ENCODE measurements at places on chromosomes 7 and 10. TPM values are rescaled to one million over a fixed set of nuclear protein-coding genes. Genes with fewer than 3 reads are reported as not detected.
A peak's percentile ranks its signal among the peaks of the same experiment; 100 is the strongest.

GRCh38 chr10:35172574-35172973, 45.9 kb downstream of the CREM start:
- H3K27ac ChIP-seq: no peak overlapping the region
- peaks cover 12% of the 10 kb centered on the region for H3K36me3 ChIP-seq
- no peak for DNase-seq
- H3K4me3 ChIP-seq: no peak overlapping the region
- peaks cover 12% of the 10 kb centered on the region for H3K4me1 ChIP-seq

The AKR1C8 gene
- not detected for total RNA-seq

- no peaks in the 10 kb centered on the region for H3K36me3 ChIP-seq
- H3K4me1 ChIP-seq: peaks cover 15% of the 10 kb centered on the region
- peak; percentile 28 for DNase-seq
- no peak overlapping the region for H3K27ac ChIP-seq
These were observed 117.3 kb downstream of the PRKAG2 start for GRCh38 chr7:151759591-151760042.

- H3K4me3 ChIP-seq: no peak overlapping the region
- no peak for DNase-seq
- no peak overlapping the region for H3K27ac ChIP-seq
- no peaks in the 10 kb centered on the region for H3K4me1 ChIP-seq
These were observed 252.0 kb downstream of the DPP6 start for GRCh38 chr7:154304231-154304630.

The MEOX2 gene
- not detected for total RNA-seq

GRCh38 chr7:155211173-155211572, 86.5 kb upstream of the INSIG1 start:
- no peak overlapping the region for H3K27ac ChIP-seq
- peaks cover 5% of the 10 kb centered on the region for H3K36me3 ChIP-seq
- peaks cover 18% of the 10 kb centered on the region for H3K4me1 ChIP-seq

The CLDN15 gene
- total RNA-seq: 18.2 TPM

DNA sequence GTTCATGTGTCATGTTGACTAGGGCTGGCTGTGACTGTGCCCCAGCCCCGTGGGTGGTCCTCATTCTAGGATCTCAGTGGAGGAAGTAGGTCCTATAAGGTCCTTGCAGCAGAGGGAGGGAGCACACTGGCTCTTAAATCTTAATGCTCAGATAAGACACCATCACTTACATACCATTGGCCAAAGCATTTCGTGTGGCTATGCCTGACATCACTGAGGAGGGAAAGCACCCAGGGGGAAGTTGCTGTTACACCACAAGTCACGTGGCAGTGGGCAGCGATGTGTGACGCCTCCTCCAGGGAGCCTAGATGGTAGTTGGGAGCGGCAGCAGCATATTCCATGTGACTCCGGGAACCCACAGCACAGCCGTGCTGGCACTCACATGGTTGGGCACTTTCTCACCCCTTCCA, 224.7 kb upstream of the SH2B2 start:
- no peaks in the 10 kb centered on the region for H3K36me3 ChIP-seq
- no peak for DNase-seq
- no peak overlapping the region for H3K27ac ChIP-seq
- H3K4me3 ChIP-seq: no peak overlapping the region
- no peaks in the 10 kb centered on the region for H3K27me3 ChIP-seq

GRCh38 chr7:22809902-22810642, 12.6 kb downstream of the TOMM7 start:
- peaks cover 5% of the 10 kb centered on the region for H3K4me1 ChIP-seq
- no peak overlapping the region for H3K27ac ChIP-seq
- H3K4me3 ChIP-seq: no peak overlapping the region
- peaks cover 22% of the 10 kb centered on the region for H3K36me3 ChIP-seq
- DNase-seq: no peak

GRCh38 chr10:69965086-69965485, 87.6 kb upstream of the MACROH2A2 start:
- no peak for DNase-seq
- H3K4me3 ChIP-seq: no peak overlapping the region

GRCh38 chr7:140981951-140982350, 32.8 kb downstream of the MRPS33 start:
- peaks cover 13% of the 10 kb centered on the region for H3K27me3 ChIP-seq
- no peaks in the 10 kb centered on the region for H3K36me3 ChIP-seq
- H3K4me3 ChIP-seq: no peak overlapping the region
- no peaks in the 10 kb centered on the region for H3K4me1 ChIP-seq

The TBC1D12 gene
- 0.85 TPM for total RNA-seq

The RHEB gene
- total RNA-seq: 60.5 TPM

The HSPA12A gene
- 0.64 TPM for total RNA-seq

DNA sequence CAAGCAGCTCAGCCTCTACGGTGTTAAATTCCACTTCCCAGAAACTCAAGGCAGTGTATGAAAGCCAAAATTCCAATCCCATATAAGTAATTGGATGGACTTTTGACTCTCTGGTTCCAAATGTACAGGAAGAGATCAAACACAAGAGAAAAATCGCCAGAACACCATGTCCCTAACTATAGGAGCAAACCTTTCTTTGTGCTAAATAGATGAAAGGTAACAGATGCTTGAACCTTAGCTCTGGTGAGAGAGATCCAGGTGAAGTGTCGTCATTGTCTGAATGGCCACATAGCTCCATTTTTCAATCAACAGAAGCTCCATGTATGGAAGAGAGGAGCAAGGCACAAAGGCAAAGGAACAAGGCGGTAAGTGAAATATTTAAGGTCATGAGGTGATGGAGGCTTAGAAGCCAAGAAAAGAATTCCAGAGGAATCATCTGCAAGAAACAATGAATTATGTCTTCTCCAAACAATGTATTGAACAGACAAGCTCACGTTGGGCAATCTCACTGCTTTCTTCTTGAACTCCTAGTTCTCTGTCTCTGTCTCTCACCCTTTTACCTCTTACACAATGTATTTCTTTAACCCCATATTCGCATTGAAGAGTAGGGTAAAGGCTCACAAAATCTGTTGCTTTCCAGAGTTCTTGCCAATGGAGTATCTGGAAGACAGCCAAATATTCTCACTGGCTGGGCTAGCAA, 585.1 kb downstream of the GATA3 start:
- no peaks in the 10 kb centered on the region for H3K27me3 ChIP-seq
- H3K4me1 ChIP-seq: peaks cover 5% of the 10 kb centered on the region
- H3K27ac ChIP-seq: no peak overlapping the region
- DNase-seq: no peak
- H3K4me3 ChIP-seq: no peak overlapping the region

The SAMD8 gene
- total RNA-seq: 14.9 TPM

- no peaks in the 10 kb centered on the region for H3K27me3 ChIP-seq
- peaks cover 13% of the 10 kb centered on the region for H3K4me1 ChIP-seq
- no peak for DNase-seq
- H3K36me3 ChIP-seq: no peaks in the 10 kb centered on the region
These were observed 118.8 kb downstream of the SKIDA1 start for GRCh38 chr10:21406595-21407193.

DNA sequence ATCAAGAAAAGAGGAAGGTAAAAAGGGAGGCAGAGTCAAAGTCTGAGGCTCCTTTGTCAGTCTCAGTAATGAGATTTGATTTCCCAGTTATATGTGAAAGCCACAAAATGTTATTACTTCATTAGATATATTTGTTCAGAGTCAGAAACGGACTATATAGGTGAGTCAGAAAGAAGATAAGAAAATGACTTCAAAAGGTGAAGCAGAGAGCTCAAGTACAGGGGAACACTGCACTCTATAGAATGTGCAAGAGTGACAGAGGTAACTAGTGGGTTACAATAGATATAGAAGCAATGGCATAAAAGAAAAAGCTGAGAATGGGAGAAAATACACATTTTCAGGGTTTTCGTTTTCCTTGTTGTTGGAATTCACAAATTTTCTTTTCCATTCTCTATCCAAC, 43.3 kb downstream of the DGKB start:
- H3K4me3 ChIP-seq: no peak overlapping the region
- DNase-seq: no peak
- no peaks in the 10 kb centered on the region for H3K36me3 ChIP-seq
- H3K27me3 ChIP-seq: no peaks in the 10 kb centered on the region

The BLNK gene
- total RNA-seq: not detected

GRCh38 chr10:45253183-45253914, 62.1 kb downstream of the OR13A1 start:
- no peak overlapping the region for H3K4me3 ChIP-seq
- peaks cover 4% of the 10 kb centered on the region for H3K4me1 ChIP-seq
- no peak for DNase-seq
- no peaks in the 10 kb centered on the region for H3K36me3 ChIP-seq
- H3K27me3 ChIP-seq: peaks cover 15% of the 10 kb centered on the region
- no peak overlapping the region for H3K27ac ChIP-seq

DNA sequence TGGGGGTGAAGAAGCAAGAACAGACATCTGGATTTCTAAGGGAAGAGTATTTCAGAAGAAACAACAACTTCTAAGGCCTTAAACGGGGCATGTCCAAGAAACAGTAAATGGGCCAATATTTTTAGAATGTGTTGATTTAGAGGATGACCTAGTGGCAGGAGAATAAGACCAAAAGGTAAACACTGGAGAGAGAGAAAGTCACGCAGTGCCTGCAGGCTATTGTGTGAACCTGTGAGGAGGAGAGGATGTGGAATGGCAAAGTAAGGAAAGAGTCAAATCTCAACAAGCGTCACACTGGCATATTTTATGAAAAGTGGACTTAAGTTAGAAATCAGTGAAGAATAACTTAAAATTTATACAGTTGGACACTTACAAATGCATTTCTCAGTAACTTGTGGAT, 78.1 kb upstream of the EGFR start:
- H3K27me3 ChIP-seq: no peaks in the 10 kb centered on the region
- no peaks in the 10 kb centered on the region for H3K4me1 ChIP-seq
- H3K36me3 ChIP-seq: no peaks in the 10 kb centered on the region

DNA sequence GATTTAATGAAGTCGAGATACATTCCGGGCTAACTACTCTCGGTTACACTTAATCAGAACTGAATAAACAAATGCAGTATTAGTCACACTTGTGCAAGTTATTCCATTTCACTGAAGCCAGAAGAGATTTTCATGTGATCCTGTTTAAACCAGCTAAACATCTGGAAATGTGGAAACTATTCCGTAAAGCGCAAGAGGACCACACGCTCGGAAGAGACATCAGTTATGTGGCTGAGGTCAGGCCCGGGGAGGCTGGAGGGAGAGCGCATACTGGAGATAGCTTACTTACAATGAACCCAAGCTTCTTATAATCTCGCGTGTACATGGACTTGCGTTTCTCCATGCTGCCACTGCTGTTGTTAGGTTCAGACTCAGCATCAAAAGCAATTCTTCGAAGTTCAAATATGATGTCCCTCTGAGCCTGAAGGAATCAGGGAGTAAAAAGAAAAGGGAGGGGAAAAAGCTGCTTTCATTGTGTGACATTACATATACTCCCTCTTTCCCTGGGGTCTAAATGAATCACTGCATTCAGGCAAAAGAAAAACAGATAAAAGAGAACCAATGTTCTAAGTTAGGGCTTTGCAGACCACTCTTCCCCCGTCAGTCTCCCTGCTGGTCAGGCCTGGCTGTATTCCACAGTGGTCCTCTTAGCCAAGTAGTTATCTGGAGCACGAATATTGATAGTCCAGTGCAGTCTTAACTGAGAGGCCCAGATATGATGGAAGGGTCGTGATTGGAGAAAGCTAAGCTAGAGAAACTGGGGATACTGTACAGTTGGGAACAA, 237.4 kb downstream of the ELMO1 start:
- H3K4me3 ChIP-seq: no peak overlapping the region
- H3K4me1 ChIP-seq: peaks cover 15% of the 10 kb centered on the region

The HOGA1 gene
- total RNA-seq: not detected

DNA sequence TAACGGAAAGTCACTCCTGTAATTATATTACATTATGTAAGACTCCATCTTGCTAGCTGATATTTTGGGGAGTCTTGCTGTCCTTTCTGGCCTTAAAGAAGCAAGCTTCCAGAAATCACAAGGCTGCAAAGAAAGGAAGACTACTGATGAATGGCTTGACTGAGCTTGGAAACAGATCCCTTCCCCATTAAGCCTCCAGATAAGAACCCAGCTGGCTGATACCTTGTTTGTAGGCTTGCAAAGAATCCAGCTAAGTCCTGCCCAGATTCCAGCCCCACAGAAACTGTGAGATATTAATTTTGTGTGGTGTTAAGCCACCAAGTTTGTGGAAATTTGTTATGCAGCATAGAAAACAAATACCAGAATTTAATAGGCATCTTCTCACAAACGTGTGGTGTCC, 49.9 kb upstream of the TMEM106B start:
- peaks cover 6% of the 10 kb centered on the region for H3K27me3 ChIP-seq
- H3K4me3 ChIP-seq: no peak overlapping the region
- H3K36me3 ChIP-seq: no peaks in the 10 kb centered on the region
- no peak for DNase-seq
- no peaks in the 10 kb centered on the region for H3K4me1 ChIP-seq

- DNase-seq: no peak
- no peak overlapping the region for H3K27ac ChIP-seq
- no peak overlapping the region for H3K4me3 ChIP-seq
- H3K4me1 ChIP-seq: no peaks in the 10 kb centered on the region
These were observed 472.1 kb upstream of the IGFBP3 start for GRCh38 chr7:46393142-46393541.

DNA sequence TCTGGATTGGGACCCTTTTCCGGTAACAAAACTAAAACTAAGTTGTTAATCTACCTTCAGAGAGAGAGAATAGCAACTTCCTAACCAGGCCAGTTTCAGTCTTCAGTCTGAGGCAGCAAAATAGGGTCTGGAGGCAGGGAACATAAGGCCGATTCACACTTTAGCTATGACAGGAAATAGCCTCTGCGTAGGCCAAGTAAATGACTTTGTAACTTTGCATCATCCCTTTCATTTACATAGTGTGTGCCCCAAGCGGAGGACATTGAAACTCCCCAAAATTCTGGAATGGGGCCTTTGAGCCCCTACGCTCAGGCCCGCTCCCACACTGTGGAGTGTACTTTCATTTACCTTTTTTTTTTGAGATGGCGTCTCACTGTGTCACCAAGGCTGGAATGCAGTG, 1.7 kb upstream of the UPP1 start:
- no peaks in the 10 kb centered on the region for H3K27me3 ChIP-seq
- H3K36me3 ChIP-seq: peaks cover 33% of the 10 kb centered on the region
- peak overlapping the region; percentile 92 for H3K27ac ChIP-seq
- peak overlapping the region; percentile 43 for H3K4me3 ChIP-seq
- peaks cover 69% of the 10 kb centered on the region for H3K4me1 ChIP-seq
- DNase-seq: no peak

DNA sequence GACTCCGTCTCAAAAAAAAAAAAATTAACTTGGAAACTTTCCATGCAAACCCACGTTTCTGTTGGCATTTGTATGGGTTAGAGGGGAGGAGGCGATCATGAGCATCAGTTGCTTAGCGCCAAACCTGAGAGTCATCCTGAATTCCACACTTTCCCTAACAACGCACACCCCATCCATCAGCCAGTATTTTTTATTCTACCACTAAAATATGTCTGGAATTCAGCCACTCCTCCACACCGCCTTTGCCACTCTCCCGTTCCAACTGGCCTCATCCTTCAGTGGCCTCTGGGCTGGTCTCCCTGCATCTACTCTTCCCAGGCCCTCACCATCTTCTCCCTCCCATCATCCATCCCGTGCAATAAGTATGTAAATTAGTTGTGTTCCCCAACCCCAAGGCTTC, 4.7 kb upstream of the LMBR1 start:
- peaks cover 30% of the 10 kb centered on the region for H3K4me1 ChIP-seq
- peaks cover 4% of the 10 kb centered on the region for H3K27me3 ChIP-seq
- no peaks in the 10 kb centered on the region for H3K36me3 ChIP-seq

GRCh38 chr10:51427758-51428157, 271.6 kb downstream of the CSTF2T start:
- no peaks in the 10 kb centered on the region for H3K27me3 ChIP-seq
- no peak overlapping the region for H3K27ac ChIP-seq
- H3K4me3 ChIP-seq: no peak overlapping the region
- no peak for DNase-seq
- no peaks in the 10 kb centered on the region for H3K4me1 ChIP-seq
- H3K36me3 ChIP-seq: no peaks in the 10 kb centered on the region

Measured in activated T-helper 2 cell treated with anti-CD3 and anti-CD28 coated beads, Interferon-gamma antibody, Interleukin-2, Interleukin-4, amounts not matched to agents 10 μg/mL and 5 μg/mL and 100 μg/mL, durations not matched to agents 14 hours and 24 hours and 36 hours (primary cell).